CD4-positive, alpha-beta T cell treated with Interleukin-10 for 1 hour (primary cell): ENCODE measurements at places on chromosomes 7 and 10.

- no peak for DNase-seq
These were observed 335.1 kb upstream of the SEMA3A start for GRCh38 chr7:84529480-84530205.

GRCh38 chr7:101952355-101953247 is 135.2 kb downstream of the CUX1 start:
- DNase-seq: no peak

- no peak for DNase-seq
These were observed 101.5 kb downstream of the GRM3 start for GRCh38 chr7:86745013-86745745.

DNA sequence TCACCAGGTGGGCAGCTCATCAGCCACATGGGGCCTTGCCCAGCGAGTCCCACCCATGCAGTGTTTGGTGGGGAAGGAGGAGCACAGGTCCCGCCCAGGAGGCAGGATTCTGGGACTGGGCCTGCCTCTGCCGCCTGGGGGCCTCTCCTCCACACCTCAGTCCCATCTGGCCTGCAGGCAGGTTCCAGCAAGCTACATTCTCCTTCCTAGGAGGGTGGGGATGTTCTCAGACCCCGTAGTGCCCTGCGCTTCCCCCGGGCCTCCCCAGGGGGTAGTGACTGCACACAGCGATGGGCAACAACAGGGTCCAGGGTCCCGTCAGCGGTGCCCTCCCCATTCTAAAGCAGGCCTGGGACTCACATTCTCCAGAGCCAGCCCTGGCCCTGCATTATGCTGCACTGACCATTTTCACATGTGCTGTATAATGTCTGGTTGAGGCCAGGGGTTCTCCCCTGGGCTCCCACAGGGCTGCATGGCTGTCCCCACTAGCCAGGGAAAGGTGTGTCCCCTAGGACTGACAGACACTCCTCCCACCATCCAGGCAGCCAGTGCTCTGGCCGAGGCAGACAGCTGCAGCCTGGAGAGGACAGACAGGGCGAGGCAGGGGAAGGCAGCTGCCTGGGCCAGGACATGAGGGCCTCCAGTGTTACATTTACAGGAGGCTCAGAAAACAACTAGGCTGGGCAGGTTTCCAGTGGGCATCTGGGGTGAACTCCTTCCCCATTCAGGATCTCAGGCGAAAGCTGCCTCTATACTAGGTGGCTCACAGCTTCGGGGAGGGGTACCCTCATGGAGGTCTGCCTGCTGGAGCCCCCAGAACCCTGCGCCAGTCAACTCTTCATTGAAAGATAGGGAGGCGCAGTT is 9.3 kb downstream of the RASGEF1A start:
- no peak for DNase-seq

DNA sequence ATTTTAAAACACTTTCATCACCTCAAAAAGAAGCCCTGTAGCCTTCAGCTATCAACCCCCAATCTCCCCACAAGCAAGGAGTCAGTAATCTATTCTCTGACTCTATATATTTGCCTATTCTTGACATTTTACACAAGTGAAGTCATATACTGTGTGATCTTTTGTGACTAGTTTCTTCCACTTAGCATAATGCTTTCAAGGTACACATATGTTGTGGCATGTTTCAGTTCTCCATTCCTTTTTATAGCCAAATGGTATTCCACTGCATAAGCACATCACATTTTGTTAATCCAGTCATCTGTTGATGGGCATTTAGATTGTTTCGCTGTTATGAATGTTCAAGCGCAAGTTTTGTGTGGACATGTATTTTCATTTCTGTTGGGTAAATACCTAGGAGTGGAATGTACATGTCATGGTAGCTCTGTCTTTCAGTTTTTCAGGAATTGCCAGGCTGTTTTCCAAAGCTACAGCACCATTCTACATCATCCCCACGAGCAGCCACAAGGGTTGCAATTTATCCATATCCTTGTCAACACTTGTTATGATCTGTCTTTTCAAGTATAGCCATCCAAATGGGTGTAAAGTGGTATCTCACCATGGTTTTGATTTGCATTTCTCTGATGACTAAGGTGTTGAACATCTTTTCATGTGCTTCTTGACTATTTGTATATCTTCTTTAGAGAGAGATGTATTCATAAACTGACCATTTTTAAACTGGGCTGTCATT is 405.6 kb downstream of the KCNMA1 start:
- no peak for DNase-seq
